ENCODE measurements at places on chromosomes 5 and 9. TPM values are rescaled to one million over a fixed set of nuclear protein-coding genes. Genes with fewer than 3 reads are reported as not detected.

- no peak overlapping the region for H3K4me3 ChIP-seq
- DNase-seq = no peak
- no peak overlapping the region for H3K27ac ChIP-seq
Observed at GRCh38 chr5:111935009-111935408, 178.0 kb upstream of the NREP start.

DNA sequence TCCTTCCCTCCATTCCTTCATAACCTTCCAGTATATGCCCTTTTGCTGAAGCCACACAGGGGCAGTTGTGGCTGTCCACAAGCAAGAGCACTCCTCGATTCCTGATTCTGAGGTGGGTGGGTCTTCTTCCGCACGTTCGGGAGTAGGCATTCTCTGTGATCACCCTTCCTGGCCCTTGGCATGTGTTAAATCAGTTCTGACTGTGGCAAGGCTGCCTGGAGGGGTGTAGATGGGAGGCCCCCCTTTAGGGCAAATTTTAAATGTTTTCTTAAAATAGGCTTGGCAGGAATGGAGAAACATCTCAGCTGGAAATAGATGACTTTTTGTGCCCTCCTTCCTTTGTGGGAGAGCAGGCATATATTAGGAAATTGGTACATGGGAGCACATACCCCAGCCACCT is 3.1 kb downstream of the AGXT2 start:
- H3K27ac ChIP-seq = no peak overlapping the region
- H3K36me3 ChIP-seq = no peaks in the 10 kb centered on the region
- H3K4me3 ChIP-seq = no peak overlapping the region
- H3K4me1 ChIP-seq = no peaks in the 10 kb centered on the region

DNA sequence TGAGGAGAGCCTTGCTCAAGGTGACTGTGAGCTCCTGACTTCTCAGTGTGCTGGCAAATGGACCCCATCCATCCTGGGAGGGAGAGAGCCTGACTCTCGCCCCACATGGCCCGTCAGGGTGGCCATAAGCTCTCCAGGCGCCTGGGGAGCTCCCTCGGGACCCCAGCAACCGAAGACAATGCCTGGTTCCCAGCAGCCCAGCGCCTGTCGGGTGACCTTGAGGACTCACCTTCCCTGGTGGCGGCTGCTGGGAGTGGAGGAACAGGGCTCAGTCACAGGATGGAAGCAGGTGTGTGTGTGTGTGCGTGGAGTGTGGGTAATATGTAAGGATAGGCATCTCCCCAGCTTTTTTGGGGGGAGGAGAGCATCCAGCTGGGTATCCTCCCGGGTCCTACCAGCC is 190.3 kb downstream of the MELK start:
- no peak overlapping the region for H3K27ac ChIP-seq
- no peak for DNase-seq
- no peaks in the 10 kb centered on the region for H3K4me1 ChIP-seq
- no peak overlapping the region for H3K4me3 ChIP-seq
- no peaks in the 10 kb centered on the region for H3K36me3 ChIP-seq

GRCh38 chr9:119164716-119165115 is 204.5 kb downstream of the BRINP1 start:
- H3K27ac ChIP-seq = no peak overlapping the region
- no peak overlapping the region for H3K4me3 ChIP-seq
- DNase-seq = no peak
- H3K36me3 ChIP-seq = no peaks in the 10 kb centered on the region

The EGFLAM gene
- 2.1 TPM for total RNA-seq

The C9orf50 gene
- not detected for total RNA-seq

Data from upper lobe of right lung (tissue), 1 donor.